ENCODE measurements at places on chromosomes 6 and 20.

DNA sequence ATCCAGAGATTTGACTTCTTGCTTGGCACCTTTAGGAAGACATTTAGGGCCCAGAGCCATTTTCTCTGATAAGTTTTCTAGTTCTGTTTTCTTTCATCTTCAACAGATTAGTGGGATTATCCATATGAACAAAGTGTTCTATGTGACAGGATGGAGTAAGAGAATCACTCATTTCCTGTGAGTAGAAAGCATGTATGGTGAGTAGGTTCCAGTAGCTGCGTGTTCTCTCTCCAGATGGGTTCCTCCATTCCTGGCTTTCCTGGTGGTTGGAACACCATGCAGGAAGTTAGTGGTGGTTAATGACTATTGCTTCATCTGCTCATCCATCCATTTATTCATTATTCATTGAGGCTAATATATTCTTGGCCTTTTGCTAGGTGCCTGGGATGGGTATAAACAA is 54.0 kb downstream of the EFCAB8 start:
- no peak for DNase-seq

GRCh38 chr20:24422091-24422760 is 47.2 kb upstream of the SYNDIG1 start:
- DNase-seq, result no peak

- no peak for DNase-seq
These were observed 178.9 kb downstream of the FUT9 start for GRCh38 chr6:96194675-96195074.

DNA sequence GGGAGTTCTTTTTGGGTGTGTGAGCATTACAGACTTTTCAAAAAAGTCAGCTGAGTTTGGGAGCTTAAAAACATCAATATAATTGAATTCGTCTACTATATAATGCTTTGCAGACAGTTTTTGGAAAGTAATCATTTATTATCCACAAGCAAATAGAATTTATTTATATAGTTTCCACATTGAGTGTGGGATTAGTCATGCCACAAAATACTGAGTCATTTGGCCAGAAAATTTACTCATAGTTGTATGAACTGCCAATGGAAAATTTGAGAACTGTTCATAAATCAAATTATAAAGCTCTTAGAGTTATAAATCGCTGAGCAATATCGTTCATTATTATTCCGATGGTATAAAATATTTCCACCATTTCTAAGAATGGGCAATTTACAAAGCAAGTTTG is 5.0 kb downstream of the BEND6 start:
- no peak for DNase-seq

GRCh38 chr20:53706466-53707370 is 113.1 kb upstream of the ZNF217 start:
- DNase-seq, result no peak

DNA sequence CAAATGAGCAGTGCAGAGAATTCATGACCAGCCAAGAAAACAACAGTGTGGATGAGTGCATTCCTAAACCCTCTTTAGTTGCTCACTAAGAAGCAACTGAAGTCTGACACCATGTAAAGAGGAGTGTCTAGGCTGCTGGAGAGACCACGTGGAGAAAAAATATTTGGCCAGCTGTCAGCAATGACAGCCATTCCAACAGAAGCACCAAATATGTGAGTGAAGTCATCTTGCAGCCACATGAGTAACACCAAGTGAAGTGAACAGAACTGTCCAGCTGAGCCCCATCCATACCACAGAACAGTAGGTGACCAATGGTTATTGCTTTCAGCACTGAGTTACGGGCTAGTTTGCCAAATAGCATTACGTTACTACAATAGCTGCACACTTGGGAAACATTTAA is 89.4 kb downstream of the TBXT start:
- DNase-seq, result no peak

GRCh38 chr6:1906609-1907008 is 296.9 kb downstream of the FOXC1 start:
- no peak for DNase-seq
